ENCODE measurements at places on chromosomes 4 and X. TPM values are rescaled to one million over a fixed set of nuclear protein-coding genes. Genes with fewer than 3 reads are reported as not detected.

- no peak for DNase-seq
These were observed 410.9 kb downstream of the PCDH10 start for GRCh38 chr4:133559987-133560386.

- DNase-seq = no peak
These were observed 623.8 kb downstream of the EPHA5 start for GRCh38 chr4:65046192-65047133.

DNA sequence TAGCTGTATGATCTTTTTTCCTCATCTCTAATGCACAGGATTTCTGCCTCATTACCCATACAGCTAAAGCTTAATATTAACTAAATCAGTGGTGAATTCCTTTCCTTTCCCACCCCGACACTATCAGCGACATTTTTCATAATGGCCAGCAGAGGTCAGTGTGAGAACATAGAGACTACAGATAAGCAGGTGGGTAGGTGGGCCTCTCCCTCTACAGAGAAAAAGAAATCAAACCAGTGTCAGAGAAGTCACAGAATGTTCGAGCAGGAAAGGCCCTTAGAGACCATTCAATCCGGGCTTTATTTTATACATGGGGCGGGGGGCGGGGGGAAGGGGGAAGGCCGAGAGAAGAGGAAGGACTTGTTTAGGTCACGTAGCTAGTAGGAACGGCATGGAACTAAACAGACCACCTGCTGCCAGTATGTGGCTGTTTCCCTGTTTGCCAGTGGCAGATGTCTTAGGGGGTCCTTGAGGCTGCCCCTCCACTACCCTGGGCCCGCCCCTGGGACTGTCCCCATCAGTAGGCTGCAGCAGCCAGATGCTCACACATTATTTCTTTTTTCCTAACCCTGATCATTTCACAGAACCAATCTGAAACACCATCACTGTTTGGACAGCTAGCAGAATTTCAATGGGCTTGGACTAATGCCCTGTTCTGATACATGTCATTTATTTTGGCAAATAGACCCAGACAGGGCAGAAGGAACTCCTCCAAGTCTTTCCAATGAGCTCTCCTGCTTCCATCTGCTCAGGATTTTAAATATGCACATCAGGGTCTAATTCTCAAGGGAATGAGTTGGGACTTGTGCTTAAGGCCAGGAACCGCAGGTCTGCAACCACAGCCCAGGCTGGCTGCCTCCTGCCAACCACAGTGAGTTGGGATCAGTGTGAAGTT lies 133.4 kb downstream of the ATG4A start:
- no peak for DNase-seq

GRCh38 chr4:184261246-184261645 lies 43.6 kb upstream of the ENPP6 start:
- DNase-seq = no peak

DNA sequence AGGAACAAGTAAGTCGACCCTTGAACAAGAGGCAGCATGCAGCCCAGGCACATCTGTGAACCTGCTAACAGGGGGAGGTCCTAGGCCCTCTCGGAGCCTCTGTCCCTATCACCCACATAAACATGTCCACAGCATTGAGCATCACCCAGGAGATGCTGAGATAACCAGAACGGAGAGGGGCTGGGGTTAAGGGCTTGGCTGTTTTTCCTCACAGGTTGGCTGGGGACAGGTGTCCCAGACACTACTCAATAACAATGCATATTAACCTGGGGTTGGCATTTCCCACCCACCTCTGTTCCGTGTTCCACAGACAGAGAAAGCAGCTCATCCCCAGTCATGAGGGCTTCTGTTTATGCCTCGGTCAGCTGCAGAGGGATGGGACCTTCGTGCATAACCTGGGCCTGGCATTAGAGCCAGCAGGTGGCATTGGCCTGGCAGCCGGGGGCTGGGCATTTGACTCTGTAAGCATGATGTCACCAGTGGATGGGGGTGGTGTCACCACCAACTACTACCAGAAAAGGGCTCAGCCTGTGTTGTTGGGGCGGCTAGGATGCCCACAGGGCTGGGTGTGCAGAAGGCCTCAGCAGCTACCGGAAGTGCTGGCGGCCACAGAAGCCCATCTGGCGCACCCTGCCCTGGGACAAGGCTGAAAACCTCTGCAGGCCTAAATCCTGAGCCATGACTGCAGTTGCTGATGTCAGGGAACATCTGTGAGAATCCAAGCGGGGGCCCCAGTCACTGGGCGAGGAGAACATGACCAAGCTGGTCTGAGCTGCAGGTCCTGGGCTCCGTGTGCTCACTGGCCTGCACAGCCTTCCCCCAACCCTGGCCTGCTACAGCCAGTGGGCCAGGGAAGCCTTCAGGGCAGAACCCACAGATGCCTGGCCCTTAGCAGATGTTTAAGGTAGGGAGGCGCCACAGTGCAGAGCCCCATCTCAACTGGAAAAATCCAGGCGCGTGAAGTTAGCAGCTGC lies 351.4 kb downstream of the NR3C2 start:
- DNase-seq = no peak

DNA sequence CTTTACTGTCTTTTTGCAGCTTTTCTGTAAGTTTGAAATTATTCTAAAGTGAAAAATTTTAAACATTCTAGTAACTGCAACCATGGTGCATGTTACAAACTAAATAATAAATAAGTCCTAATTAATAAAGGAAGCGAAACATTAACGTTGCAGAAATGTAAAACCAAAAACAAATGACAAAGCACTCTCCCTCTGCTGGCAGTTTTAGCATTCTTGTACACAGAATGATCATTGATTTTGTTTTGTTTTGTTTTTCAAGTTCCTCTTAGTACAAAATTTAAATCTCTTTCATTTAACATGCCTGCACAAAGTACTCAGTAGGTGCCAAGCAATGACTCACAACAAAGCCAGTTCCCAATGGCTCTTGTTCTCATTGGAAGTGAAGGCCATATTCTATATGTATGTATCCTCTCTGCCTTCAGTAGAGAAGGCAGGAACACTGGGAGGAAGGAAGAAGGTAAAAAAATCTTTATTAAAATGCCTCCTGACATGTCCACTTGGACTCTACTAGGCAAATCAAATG lies 13.7 kb upstream of the TMSB4X start:
- no peak for DNase-seq

- no peak for DNase-seq
These were observed 114.9 kb downstream of the ZNF827 start for GRCh38 chr4:145823743-145824142.

GRCh38 chr4:56570041-56570440 lies 64.5 kb downstream of the ARL9 start:
- DNase-seq = no peak

SPANXA1 gene
- total RNA-seq = 1.4 TPM

TSPAN6 gene
- total RNA-seq = 7.2 TPM

BBS7 gene
- 10.2 TPM for total RNA-seq

TMPRSS11D gene
- total RNA-seq = not detected

RPA4 gene
- total RNA-seq = 4.0 TPM

Data from thoracic aorta (tissue), 2 donors.